ENCODE measurements at places on chromosomes 5 and 9.
A peak's percentile ranks its signal among the peaks of the same experiment; 100 is the strongest.

DNA sequence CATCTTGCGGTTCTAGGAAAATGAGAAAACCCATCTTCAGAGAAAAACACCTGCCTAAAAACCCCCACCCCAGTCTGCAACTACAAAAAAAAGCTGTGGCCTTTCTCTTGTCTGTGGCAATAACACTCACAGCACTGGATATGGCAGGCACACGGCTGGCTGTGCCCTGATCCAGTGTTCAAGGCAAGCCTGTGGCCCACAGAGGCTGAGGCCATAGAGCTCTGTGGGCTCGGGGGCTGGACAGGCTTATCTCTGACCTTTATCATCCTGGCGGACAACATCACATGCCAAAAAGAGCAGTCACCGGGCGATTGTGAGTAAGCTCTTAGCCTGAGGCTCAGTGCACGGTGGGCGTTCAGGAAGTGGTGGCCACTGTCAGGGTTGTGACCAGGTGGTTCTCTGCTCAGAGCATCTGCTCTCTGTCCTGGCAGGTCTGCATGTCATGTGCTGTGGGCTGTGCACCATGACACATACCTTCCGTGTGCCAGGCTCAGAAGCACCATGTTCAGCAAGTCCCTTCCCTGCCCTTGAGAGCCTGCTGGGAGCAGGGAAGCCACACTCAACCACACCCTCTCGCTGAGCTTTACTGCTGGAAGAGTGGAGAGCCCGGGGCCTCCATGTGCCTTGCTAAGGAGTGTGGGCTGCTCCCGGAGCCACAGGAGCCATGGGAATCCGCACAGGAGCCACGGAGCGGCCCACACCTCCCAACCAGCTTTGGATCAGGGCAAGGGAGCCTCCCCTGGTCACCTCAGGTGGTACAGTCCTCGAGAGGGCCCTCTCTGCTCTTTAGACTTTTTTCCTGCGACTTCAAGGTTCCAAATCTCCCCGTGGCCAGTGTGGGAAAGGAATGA lies 34.6 kb upstream of the WDR38 start:
- DNase-seq, result no peak

- no peak for DNase-seq
These were observed 194.8 kb downstream of the SPOCK1 start for GRCh38 chr5:137304226-137304874.

- DNase-seq, result peak; percentile 82
These were observed 2.4 kb downstream of the SMARCA2 start for GRCh38 chr9:2017331-2018161.

GRCh38 chr5:119275601-119276173 lies 80.1 kb upstream of the TNFAIP8 start:
- DNase-seq, result no peak

DNA sequence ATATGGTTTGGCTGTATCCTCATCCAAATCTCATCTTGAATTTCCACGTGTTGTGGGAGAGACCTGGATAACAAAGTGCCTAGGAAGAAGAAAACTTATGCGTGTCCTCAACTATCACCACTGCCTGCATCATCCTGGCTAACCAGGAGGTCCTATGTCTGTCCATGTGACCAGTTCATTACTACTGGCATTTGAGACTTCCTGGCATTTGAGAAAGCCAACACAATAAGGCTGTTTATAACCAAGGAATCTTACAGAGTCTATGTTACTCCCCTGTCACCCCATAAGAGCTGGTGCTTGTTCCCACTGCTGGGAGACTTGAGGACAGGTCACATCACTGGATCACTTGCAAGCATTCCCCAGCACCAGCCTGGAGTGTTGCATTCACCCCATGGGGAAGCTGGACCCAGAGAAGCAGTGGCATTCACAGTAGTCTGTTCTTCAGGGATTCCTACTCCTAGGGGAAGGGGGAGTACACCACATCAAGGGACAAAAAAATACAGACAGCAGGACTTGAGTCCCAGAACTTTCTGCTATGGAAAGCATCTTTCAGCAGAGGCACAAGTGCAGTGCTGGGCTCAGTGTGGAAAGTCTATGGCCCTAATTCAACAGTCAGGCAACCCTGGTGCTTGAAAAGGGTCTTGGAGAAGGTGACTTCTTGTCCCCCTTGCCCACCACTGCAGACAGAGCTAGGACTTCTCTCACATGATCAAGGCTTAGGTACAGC lies 717.1 kb downstream of the SEMA5A start:
- DNase-seq, result no peak

GRCh38 chr5:145752534-145752933 lies 82.6 kb downstream of the PRELID2 start:
- no peak for DNase-seq

DNA sequence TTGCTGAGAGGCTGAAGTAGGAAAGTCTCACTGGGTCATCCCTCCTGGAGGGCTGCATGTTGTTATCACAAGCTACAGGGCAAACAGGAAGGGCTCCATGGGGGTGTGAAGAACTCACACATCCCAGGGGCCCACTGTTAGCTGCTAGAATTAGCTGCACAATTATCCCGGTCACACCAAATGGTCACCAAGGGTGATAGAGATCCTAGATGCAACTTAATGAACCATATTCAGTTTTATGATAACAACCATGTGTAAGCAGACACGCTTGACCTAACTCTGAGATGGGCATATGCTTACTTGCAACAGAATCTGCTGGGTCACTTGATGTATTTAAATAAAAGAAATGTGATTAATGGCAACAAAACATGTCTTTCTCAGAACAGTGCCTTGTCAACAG lies 143.5 kb upstream of the C6 start:
- DNase-seq, result no peak

GRCh38 chr9:97889941-97890887 lies 32.1 kb downstream of the TRMO start:
- DNase-seq, result peak; percentile 61

DNA sequence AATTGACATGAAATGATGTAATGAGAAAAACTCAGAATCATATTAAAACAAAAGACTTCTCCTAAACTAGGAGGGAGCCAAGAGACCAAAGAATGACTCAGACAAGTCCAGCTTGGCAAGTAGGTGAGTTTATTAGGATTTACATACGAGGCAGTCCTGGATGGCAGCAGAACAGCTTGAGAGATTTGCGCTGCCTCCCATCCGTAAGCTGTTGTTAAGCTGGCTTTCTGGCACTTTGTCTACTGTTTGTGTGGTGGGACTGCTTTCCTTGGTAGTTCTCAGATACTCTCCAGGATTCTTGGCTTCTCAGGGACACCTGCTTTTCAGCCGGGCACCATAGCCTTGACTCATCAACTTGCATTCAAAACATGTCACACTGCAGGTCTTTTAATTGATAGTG lies 57.6 kb downstream of the COX7C start:
- no peak for DNase-seq

DNA sequence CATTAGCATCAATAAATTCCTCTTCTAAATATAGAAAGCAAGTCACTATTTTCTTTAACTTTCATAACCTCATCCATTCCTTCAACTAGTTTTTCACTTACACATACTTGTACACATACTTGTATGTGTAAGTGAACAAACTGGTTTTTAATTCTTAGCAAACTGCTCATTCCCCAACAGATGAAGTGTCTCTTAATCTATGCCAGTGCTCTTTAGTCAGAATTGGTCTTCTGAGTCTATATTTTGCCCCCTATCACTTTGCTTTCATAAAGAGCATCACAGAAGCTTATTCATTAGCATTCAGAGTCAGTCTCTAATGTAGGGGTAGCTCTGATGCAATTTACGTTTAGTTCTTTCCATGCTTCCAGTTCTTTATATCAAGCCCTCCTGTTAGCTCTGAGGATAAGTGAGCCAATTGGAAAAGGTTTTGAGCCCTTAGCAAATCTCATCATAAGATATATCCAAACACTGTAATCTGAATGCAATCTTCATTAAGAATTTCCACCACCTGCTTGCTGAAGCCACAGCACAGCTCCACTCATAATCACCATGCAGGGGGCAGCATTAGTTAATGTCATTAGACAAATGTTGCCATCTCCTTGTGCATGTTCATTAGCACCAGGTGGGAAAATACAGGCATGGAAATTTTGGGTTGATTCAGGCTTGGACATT lies 178.5 kb upstream of the SLC24A2 start:
- no peak for DNase-seq

- DNase-seq, result no peak
These were observed 133.1 kb upstream of the POU5F2 start for GRCh38 chr5:93874491-93874890.

- no peak for DNase-seq
These were observed 286.4 kb upstream of the ISL1 start for GRCh38 chr5:51096859-51097258.

DNA sequence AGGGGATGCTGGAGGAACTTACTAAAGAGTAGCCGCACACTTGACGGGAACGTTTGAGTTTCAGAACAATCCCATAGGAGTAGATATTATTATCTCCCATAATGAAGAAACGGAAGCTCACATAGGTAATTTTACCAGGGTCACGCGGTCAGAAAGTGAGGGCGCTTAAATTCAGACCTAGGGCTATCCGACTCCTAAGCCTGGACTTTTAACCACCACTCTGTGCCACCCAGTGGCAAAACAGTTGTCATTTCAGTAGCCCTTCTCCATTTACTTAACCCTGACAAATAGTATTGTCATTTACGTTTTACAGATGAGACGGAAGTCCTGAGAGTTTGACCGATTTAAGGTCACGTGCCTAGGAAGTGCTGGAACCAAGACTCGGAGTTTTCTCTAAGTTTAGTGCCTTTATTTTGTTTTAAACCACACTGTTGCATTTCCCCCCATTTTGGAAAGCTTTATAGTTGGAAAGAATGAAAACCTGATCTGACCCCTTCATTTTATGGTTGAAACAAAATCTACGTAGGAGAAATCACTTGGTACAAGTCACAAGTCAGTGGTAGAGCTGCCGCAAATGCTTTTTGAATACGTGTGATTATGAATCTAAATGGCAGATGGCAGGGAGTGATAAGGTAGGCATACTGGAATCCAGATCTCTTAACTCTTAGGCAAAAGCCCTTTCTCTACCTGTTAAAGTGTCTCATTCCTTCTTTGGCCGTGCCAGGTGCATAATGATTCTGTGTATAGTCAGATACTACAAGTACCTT lies 650 bp downstream of the MRRF start:
- DNase-seq, result peak; percentile 27

Measured in GM03348 (cell line).